ENCODE measurements at places on chromosomes 7 and 10.

- DNase-seq = no peak
Measured at GRCh38 chr7:74343281-74344131, 54.3 kb downstream of the CLIP2 start.

- DNase-seq = no peak
Measured at GRCh38 chr10:122374859-122375678, 561 bp downstream of the PLEKHA1 start.

DNA sequence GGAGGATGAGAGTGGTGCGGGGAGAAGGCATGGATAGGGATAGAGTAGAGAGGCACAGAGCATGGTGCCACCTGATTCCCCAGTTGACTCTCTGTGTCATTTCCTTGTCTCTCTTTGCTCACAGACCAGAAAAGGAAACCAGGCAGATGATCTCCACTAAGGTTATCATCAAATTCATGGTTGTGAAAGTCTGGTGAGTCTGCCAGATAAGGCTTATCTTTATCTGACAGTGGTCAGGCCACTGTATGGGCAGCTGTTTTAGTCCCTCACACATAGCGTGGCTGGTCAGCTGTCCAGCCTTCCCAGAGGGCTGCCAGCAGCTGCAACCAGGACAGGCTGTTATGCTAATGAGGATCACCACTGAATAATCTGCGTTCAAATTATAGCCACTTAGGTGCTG, 99.0 kb downstream of the ADRA2A start:
- DNase-seq = no peak

GRCh38 chr7:77464589-77464988, 48.4 kb upstream of the GSAP start:
- no peak for DNase-seq

GRCh38 chr7:133950855-133951254, 176.3 kb upstream of the LRGUK start:
- DNase-seq = no peak

DNA sequence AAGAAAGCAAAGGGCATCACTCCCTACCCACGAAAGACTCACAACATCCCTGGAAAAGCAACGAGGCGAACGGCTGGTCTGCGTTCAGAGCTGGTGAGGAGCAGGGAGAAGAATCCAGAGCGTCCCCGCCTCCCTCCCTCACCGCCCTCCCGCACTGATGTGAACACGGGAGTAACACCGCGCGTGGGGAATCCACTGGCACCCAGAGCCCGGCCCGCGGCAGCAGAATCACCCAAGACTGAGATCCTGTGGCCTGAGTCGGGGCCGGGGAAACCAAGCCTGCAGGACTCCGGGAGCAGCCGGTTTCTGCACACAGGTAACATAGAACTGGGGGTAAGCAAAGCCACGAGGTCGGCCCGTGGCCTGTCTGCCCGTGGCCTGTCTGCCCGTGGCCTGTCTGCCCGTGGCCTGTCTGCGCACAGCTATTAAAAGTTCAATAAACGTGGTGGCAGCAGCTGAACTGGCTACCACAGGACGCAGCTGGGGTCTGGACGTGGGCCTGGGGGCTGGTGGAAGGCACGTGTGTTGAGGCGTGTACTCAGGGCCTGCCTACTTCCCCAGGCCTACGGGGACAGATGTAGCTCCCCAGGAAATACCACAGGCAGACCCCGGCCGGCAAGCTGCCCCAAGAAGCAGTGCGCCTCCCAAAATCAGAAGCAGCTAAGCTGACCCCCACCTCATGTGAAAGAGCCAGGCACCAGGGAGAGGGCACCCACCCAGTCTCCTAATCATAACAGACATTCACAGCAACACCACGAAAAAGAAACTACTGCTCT, 23.0 kb downstream of the DIP2C start:
- DNase-seq = no peak

GRCh38 chr10:103703941-103704919, 151.1 kb downstream of the SH3PXD2A start:
- no peak for DNase-seq

DNA sequence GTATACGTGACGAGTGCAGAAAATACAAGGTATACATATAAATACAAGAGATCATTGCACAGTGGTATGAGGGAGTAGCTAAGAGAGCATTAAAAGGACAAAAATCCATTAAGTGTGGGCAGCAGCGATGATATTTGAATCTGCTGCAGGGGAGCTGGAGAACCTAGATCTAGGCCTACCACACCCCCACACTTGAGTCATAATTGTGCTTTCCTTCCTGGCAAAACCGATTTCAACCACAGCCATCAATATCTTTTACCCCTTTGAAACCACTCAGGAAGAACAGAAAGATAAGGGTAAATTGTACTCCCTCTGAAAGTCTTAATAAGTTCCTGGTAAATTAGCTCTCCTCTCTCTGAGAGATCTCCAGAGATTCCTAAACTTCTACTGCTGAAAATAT, 345.0 kb downstream of the SORCS1 start:
- no peak for DNase-seq

DNA sequence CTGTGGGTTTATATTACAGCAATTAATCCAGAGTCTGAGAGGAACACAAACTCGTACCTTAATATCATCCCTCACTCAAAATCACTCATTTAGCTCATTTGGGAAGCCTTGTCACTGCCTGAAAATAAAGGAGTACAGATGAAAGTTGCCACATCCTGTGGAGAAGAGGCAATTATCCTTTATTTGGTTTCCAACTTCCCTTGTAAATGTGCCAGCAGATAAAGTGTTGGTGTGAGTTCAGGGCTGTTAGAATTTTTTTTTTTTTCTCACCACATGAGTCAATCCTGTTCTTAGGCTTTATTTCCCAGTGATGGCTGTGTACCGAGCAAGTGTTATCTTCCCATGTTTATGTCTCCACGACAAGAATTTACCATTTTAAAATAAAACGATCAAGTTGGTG, 99.0 kb upstream of the SMIM30 start:
- no peak for DNase-seq

GRCh38 chr7:84339306-84339705, 144.7 kb upstream of the SEMA3A start:
- no peak for DNase-seq

- DNase-seq = no peak
Measured at GRCh38 chr10:25071227-25071626, 54.8 kb downstream of the THNSL1 start.

DNA sequence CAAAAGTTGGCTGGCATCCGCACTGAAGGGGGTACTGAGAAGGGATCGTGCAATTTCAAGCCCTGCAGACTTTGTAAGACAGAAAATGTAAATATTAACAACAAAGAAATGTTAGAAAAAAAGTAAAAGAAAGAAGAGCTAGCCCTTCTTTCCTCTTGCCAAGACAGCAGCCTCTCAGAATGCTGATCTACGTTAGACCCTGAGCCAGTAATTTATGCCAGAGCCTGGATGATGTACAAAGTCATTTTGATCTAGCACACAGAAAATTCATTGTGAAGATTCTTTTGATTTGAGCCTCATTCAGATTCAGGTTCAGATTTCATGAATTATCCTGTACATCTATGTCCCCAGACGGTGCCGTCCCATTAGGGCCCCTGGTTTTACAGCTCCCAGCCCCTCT, 105.2 kb downstream of the PRKCQ start:
- DNase-seq = no peak

- DNase-seq = no peak
Measured at GRCh38 chr10:62614389-62615157, 189.9 kb upstream of the ADO start.

- DNase-seq = no peak
Measured at GRCh38 chr7:5284304-5285281, 1.9 kb downstream of the SLC29A4 start.

DNA sequence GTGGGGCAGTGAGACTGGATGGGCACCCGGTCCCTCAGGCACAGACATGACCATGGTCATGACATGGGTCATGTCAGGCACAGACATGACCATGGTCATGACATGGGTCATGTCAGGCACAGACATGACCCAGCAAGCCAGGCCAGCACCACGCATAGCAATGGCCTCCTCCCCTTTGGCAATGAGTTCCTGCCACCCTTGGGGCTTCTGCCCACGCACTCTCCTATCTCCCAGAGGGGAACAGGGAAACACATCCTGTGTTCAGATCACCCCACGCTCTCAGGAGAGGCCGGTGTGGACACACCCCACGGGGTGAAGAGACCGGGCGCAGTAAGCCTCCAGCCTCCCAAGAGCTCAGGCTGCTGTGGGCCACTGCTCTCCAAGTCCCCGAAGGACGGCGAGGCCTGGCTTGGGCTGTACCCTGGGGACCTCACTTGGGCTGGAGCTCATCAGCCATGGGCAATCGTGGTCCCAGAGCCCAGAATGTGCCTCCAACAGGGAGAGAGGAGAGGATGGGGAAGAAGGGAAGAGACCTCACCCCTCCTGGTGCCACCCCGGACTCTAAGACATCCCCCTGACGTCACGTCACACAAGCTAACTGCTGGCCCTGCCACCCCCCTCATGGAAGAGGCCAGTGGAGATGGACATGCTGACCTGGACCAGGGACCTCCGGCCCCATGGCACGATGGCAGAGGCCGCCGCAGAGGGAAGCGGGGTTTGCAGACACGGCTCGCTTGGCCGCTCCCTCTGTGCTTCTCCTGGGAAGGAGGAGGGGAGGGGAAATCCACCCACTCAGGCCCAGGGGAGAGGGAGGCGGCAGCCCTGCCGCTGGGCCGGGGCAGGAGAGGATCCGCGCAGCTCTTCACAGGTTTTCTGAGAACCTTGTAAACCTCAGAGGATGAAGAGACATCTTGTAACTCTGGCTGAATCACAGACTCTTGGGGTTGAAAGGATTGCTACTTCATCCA, 269.6 kb downstream of the ELFN1 start:
- no peak for DNase-seq

DNA sequence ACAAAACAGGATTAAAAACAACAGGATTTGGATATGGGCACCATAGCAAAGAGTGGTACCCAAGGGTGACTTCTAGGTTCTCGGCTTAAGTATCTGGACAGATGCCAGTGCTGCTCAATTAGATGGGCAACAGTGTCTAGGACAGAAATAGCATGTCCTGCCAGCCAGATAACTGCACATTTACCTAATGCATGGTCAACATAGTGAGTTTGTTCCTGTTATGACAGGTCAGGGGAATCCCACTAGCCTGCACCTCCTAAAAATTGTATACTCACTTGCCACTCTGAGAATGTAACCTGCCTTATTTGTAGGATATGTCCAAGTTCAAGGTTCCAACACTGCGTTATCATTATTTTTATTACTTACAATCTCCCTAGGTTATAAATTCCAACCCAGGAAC, 471.7 kb downstream of the GRM8 start:
- no peak for DNase-seq

- DNase-seq = no peak
Measured at GRCh38 chr7:139046143-139046542, 10.3 kb upstream of the ZC3HAV1L start.

DNA sequence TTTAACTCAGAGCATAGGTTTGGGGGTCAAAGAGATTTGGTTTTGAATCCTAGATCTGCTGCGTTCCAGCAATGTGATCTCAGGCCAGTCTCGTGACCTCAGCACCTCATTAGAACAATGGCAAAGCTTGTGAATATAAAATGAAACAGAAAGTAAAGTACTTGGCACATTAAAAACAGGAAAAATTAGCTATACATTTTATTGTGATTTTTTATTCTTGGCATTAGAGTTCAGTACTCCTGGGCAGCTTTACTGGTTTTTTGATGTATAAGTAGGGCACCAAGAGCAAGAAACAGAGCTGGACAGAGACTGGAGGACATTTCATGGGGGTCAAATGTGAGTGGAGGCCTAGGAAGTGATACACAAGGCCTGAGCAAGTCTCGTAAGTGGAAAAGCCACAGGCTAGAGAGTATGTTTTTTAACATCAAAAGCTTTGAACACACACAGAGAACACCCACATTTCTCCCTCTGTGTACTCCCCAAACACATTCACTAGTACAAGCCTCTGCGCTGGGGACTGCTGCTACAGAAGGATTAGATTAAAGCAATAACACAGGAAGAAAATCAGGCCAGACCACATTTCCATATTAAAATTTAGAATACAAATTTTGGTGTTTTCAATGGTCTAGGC, 157.2 kb upstream of the SLC25A13 start:
- no peak for DNase-seq

DNA sequence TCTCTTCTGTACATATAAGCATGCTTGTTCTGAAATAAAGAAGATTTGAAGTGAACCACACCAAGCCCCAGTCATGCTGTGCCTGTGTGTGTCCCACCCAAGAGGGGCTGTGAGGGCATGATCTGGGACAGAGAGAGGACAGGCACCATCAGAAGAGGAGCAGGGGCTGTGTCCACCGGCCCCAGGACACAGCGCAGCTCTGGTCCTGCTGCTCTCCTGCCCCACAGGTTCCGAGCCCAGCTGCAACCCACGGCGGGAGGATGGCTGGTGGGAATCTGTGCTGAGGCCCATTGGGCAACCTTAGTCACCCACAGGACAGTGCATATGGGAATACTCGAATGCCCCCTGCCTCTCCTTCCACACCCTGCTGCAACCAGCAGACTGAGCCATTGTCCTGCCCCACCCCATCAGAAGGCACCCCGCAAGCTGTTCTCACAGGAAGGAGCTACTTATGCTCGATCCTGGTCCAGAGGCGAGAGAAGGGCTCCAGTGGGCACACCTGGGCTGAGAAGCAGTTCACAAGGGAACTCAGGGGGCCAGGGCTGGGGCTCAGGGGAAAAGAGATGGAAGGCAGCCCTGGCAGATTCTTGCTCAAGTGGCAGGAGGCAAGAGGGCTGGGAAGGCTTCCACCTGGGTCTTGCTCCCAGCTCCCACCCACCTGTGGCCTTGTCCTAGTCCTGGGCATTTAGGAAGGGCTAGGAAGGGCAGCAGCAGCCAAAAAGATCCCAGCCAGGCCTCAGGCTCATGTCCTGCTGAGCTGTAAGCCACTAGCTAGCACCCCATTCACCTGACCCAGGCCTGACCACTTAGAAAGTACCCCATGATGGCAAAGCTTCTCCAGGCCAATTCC, 31.9 kb downstream of the LDB3 start:
- DNase-seq = no peak
